ENCODE measurements at places on chromosomes 16 and 17.

DNA sequence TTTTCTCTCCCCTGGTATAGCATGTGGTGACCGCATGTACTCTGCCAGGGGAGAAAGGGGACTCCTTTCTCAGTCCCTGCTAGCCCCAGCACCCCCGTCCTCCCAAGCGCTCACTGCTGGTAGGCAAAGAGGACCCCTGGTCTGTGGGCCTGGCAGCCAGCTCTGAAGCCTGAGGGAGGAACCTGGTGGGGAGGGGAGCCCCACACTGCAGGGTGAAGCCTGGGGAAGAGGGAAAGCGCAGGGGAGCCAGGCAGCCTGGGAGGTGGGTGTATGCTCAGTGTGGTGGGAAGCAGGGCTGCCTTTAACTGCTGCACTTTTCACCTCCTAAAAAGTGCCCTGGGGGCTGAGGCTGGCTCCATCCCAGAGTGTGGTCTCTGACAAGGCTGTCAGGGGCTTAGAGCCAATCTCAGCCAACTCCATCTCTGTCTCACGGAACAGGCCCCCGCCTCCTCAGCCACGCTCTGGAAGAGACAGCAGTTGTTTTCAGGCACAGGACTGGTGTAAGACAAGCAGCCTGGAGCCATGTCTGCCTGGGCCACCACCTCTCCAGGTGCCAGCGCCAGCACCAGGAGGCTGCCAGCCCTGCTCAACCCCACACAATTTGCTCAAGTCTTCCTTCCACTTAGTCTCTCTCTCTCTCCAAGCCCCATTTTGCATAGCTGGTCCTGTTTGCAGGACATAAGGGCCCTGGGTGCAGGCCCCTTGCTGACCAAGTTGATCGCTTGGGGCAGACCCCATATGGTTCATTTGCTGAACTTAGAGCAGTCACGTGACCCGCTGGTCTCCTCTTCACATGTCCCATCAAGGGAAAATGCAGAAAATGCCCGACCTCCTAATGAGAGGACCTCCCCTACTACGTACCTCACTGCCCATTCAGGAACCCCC is 14.7 kb upstream of the TBX2 start:
- no peak for DNase-seq

DNA sequence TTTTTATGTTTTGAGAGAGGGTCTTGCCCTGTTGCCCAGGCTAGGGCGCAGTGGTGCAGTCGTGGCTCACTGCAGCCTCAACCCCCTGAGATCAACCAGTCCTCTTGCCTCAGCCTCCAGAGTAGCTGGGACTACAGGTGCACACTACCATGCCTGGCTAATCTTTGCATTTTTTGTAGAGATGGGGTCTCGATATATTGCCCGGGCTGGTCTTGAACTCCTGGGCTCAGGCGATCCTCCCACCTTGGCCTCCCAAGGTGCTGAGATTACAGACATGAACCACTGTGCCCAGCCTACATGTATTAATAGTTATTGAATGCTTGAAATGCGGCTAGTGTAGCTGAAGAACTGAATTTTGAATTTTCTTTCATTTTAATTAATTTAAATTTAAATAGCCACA is 12.2 kb downstream of the C1QTNF1 start:
- DNase-seq = no peak

GRCh38 chr17:44473367-44473766 is 29.8 kb downstream of the GPATCH8 start:
- DNase-seq = no peak

DNA sequence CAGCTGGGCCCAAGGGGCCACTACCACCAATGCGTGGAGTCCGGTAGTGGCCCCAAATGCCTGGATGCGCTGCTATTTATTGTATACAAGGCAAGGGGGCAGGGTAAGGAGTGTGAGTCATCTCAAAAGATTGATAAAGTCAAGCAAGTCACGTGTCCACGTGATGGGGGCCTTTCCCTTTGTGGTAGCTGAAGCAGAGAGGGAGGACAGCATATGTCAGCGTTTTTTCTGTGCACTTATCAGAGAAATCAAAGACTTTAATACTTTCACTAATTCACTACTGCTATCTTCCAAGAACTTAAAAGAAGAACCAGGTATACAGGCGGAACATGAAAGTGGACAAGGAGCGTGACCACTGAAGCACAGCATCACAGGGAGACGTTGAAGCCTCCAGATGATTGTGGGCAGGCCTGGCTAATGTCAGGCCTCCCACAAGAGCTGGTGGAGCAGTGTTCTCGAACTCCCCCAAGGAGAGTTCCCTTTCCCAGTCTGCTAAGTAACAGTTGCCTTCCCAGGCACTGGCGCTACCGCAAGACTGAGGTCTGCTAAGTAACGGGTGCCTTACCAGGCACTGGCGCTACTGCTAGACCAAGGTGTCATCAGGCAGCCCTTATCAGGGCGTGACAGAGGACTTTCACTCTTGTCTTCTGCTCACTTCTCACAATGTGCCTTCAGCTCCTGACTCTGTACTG is 10.8 kb upstream of the ASB16 start:
- no peak for DNase-seq

DNA sequence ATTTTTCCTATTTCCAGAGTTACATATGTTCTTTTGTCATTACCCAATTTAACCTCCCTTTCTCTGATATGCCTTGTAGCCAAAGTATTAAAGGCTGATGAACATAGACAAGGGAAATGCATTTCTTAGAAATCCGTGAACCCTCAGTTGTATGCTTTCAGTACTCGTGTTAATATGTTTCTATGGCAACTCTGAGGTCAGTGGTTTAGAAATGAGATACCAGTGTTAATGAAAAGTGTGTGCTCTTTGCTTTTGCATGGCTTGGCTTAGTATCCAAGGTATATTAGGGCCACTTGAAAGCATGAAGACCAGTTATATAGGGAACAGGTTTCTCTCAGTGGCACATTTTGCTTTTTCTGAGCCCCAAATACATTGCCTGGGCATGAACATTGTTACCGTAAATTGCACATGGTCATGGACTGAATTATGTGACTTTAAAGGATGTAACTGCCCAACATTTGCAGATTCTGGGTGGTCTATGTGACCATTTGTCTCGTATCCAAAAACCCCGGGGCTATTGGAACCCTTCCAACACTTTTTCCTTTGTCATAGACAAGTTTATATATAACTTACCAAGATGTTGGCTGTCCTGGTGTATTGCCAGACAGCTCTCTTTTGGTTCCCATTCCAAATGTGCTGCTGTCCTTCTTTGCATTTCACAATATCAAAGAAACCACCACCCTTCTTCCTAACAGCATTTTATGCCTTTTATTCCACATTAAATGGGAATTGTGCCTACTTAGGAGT is 17.5 kb downstream of the ABHD15 start:
- no peak for DNase-seq

- no peak for DNase-seq
These were observed 13.8 kb upstream of the ZNF469 start for GRCh38 chr16:88368994-88369393.

DNA sequence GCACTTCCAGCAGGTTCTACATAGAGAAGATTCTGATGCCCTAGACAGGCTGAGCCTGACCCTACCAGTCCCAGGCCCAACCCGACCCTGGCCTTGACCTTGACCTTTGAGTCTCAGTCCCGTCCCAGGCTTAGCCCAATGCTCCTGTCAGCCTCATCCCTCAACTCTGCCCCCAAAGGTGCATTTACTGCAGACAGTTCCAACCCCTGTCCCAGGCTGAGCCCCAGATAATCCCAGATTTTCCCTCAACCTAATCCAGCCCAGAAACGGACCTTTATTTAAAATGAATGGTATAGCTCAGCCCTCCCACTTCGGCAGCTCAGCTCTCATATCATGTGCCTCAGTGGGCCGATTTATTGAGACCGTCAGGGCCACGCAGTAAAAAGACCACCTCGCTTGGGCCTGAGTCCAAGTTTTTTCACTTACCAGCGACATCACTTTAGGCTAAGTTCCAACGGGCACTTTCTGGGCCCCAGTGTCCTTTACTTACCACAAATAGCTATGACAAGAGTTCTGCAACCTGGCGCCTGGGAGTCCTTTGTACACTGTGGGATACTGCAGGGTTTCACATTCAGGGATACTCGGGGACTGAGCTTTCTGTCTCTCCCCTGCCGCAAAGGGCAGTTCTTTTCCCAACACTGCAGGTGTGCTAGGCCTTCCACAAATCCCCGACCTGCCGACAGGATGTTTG is 89.5 kb downstream of the WSCD1 start:
- no peak for DNase-seq

DNA sequence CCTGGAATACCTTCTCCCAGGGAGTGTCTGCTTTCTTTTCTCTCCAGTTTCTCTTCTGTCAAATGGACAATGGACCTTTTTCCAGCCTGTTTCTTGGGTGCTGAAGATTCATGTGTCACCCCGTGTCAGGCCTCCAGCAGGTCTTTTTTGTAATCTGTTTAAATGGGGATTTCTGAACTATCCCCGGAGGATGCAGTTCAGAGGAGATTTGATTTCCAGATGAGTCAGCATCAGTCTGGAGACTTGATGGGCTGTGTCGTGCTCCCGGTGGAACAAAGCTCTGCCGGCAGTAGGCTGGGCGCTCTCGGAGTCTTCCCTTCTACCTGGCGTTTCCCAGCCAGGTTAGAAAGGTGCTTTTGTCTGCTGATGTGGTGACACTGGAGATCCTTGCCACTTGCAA is 440.6 kb downstream of the HS3ST3B1 start:
- no peak for DNase-seq

DNA sequence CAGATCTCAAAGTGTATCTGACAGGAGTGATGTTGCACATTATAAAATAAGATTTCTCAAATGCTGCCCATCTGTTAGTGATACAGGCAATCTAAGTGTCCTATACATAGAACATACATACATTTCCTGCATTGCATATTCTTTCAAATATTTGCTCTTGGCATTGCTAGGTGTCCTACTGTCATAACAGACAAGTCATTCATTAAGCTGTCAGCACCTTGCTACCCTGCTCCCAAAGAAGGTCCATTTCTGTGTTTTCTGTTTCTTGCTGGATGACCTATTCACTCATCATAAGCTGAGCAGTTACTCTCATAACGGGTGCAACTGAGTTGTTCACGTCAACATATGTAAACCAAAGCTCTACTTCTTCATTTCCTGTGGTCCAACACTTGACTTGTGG is 719.0 kb downstream of the KCNJ2 start:
- no peak for DNase-seq
